Skeletal muscle cell (primary cell): ENCODE measurements at places on chromosomes 6 and 20.

DNA sequence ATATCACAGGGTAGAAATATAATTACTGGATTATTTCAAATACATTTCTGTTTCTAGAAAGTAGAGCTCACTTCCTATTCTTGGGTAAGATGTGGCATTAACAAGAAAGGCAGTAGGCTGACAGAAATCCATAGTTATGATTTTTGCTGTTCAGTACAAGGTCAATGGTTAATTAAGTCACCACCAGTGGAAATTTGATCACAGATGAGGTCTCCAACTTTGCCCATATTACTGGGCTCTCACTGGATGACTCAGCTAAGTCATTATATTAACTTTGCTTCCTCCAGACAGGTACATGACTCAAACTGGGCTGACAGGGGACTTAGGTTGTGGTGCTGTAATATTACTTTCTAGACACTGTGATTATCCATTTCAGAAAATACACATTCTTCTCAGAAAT lies 212.4 kb downstream of the GRIK2 start:
- DNase-seq, result no peak

- no peak for DNase-seq
Measured at GRCh38 chr6:73349311-73349710, 4.8 kb downstream of the DPPA5 start.

DNA sequence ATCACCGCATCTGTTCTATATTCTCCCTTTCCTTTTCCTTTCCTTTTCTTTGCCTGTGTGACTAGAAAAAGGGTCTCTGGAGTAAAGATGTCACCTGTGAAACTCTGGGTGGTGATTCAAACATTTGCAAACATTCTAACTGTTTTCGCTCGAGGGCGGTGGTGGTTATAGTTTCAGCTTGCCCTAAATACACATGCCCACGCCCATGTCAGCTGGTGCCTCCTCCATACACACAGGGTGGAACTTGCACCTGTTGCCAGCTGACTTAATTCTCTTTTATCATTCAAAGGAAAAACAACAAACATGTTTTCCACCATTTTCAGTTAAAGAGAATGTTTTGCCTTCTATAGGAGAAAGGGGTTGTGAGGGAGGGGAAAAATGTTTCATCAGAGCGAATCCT lies 381.9 kb upstream of the ARID1B start:
- no peak for DNase-seq

DNA sequence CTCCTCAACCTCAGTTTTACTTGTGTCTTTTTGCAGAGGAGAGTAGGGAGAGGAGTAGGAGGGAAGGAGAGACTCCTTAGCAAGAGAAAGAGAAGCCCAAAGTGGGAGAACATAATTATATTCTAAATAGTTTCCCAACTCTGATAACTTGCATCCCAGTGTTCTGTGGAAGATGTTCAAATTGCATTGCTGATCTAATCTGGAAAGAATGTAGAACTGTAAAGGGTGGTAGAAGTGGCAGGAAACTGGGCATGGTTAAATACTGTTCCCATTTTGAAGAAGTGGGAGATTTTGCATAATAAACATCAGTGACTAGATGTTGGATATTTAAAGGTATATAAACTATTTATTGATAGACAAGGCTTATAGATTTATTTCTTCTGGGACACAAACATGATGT lies 42.6 kb upstream of the HMGN3 start:
- no peak for DNase-seq

DNA sequence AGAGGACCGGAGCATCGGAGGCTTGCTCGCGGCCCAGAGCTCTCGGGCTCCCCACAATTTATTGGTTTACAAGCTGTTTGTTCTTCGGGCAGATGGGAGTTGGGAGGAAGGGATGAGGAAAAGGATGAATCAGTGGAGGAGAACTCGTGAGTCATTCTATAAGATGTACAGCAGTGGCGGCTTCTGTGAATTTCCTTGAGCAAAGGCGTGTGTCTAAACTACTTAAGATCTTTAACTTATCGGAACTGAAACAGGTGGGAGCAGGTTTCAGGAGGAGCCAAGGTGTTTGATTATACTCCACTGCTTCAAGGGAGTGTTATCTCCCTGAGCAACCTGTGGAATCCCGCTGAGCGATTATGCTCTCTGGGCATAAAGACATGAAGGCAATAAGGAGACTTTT lies 50.5 kb upstream of the IBTK start:
- DNase-seq, result peak; percentile 4

DNA sequence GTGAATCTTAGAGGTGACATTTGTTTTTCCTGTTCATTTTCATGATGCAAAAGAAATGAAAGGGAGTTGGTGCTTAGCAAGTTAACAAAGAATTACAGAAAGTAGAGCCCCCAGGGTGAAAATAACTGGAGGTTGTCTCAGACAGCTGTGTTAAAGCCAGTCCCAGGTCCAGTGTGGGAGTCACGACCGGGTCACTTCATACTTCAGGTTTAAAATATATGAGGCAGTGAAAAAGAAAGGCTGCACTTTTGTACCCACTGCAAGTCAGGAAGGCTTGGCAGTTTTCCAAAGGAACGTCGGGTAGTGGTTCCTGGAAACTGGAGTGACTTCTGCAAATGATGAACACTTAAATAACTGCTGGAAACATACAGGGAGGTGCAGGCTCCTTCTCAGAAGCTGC lies 91.5 kb upstream of the THBS2 start:
- DNase-seq, result no peak

GRCh38 chr6:5223309-5223708 lies 37.4 kb downstream of the LYRM4 start:
- no peak for DNase-seq

DNA sequence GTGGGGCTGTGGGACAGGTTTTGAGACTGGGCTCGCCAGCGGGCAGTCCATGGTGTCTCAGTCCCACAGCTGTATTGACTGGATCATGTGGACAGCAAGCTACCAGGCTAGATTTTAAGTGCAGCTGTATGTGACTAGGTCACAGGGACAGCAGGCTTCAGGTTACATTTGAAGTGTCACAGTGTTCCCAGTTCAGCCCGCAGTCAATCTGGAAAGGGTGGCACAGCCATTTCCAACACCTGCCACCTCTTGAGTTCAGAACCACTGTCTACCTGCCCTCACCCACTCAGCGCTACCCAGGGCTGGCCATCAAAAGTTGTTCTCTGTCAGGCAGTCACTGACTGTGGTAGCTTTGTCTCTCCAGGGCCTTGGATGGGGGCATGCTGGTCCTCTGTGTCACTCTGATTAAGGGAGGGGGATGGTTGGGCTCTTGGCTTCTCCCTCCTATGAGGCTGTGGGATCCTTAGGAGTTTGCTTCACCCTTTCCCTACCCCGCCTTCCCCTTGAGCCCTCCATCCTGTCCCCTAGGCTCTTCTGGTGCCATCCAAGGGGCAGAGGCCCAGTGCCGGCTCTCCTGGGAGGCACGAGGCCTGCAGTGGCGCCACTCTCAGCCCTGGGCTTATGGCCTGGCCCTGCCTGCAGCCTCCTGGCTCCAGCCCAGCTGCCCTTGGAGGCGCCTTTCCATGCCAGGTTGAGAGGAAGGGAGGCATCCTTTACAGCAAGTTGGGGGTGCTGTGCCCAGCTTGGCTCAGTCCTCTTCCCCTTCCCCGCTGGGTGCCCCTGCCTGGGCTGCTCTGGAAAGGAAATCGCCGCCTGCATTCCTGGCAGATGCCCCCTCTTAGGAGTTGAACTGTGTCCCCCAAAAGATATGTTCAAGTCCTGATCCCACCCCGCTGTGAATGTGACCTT lies 44.9 kb downstream of the PNLDC1 start:
- no peak for DNase-seq

GRCh38 chr6:162970246-162970645 lies 242.5 kb downstream of the PACRG start:
- DNase-seq, result no peak

DNA sequence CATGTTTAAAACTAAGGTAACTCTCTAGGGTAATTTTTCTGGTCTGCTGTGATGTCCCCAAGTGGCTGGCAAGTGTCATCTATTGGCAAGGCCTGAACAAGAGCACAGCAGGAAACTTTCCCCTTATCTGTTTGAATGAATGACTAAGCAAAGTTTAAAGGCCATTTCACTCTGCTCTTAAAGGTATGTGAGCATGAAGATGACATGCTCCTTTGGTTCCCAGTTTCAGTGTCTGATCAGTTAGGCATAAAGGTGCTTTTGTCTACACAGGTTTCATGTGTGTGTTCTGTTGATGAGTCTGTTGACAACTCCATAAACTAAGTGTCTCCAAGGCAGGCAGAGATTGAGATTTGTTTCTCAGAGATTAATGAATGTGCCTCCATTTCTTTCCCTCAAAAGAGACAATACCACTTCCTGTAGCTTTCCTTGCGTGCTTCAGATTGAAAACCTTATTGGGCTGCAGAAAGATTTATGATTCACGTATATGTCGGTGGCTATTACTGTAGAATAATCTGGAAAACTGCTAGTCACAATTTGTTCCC lies 83.9 kb downstream of the MAP3K7 start:
- DNase-seq, result no peak

DNA sequence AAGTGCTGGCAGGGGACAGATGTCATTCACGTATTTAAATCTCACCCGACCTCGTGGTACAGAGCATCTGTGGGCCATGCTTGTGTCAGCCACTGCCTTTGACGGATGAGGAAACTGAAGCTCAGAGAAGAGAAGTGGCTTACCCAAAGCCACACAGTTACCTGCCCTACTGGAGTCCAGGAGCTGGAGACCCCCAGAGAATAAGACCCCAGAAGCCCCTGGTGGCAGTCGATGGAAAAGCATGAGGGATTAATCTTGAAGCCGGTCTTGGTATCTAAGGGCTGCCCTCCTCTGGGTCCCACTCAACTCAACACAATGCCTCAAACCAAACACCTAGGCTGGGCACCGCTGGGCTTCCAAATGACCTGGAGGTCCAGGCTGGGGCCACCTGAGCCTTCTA lies 83.1 kb downstream of the GRM4 start:
- no peak for DNase-seq
